Activated CD8-positive, alpha-beta T cell treated with anti-CD3 and anti-CD28 coated beads for 36 hours (primary cell): ENCODE measurements at places on chromosomes 3 and 15. TPM values are rescaled to one million over a fixed set of nuclear protein-coding genes. Genes with fewer than 3 reads are reported as not detected.

DNA sequence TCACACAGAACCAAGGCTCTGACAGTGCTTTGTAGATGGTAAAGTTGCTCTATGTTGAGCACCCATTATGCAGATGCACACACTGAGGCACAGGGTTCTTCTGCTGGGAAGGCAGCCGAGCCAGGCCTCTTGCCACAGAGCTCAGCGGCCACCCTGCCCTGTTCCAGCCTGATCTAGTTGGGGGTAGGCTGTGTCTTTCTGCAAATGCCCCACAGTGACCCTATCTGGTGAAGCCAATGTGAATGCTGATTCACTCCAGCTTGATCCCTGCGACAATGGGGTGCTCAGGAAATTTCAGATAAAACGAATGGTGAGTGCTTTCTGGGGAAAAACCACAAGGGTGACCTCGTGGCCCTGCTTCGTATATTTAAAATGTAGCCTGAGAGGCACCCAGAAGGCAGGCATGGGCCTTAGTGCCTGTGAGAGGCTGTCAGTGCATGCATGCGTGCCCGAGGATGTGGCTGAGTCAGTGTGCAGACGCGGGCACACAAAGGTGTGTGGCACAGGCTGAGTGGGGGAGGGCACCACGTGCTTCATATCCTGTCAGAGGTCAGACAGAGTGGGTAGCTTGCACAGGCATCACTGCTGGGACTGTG is 85.7 kb downstream of the ATP2B2 start:
- H3K27ac ChIP-seq = no peak overlapping the region
- peak; percentile 69 for DNase-seq
- H3K27me3 ChIP-seq = no peaks in the 10 kb centered on the region
- peaks cover 6% of the 10 kb centered on the region for H3K4me1 ChIP-seq
- no peaks in the 10 kb centered on the region for H3K36me3 ChIP-seq
- H3K4me3 ChIP-seq = no peak overlapping the region

The DUSP7 gene
- 19.6 TPM for total RNA-seq

- H3K4me1 ChIP-seq = no peaks in the 10 kb centered on the region
- H3K4me3 ChIP-seq = no peak overlapping the region
- no peak overlapping the region for H3K27ac ChIP-seq
- no peak for DNase-seq
- peaks cover 3% of the 10 kb centered on the region for H3K27me3 ChIP-seq
Measured at GRCh38 chr3:115834068-115834467, 210.8 kb downstream of the GAP43 start.

DNA sequence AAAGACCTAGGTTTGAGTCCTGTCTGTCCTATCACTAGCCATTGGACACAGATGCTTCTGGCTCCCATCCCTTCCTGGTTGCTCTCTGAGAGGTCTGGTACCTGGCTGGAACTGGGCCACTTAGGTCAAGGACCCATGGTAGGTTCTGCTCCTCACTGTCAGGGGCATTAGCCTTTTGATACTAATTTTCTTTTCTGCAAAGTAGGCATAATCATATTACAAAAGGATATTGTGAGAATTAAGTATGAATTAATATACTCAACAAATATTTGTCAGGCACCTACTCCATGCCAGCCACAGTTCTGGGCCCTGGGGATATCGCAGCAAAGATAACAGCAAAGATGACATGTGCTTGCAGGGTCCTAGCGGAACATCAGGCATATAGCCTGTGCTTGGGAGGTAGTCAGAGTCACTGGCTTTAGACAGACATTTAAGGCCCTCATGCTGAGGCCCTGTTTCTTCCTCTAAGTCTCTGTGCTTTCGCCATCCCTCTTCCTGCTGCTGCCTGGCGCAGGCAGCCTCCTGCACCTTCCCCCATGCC is 25.6 kb upstream of the LCTL start:
- H3K36me3 ChIP-seq = no peaks in the 10 kb centered on the region
- H3K4me1 ChIP-seq = no peaks in the 10 kb centered on the region
- no peak overlapping the region for H3K4me3 ChIP-seq
- H3K27me3 ChIP-seq = peaks cover 4% of the 10 kb centered on the region
- H3K27ac ChIP-seq = no peak overlapping the region
- DNase-seq = no peak

The GOLGA6L7 gene
- not detected for total RNA-seq

GRCh38 chr15:60651101-60651500 is 172.2 kb upstream of the ICE2 start:
- H3K36me3 ChIP-seq = no peaks in the 10 kb centered on the region
- H3K4me3 ChIP-seq = no peak overlapping the region
- no peaks in the 10 kb centered on the region for H3K27me3 ChIP-seq
- H3K4me1 ChIP-seq = peaks cover 35% of the 10 kb centered on the region

DNA sequence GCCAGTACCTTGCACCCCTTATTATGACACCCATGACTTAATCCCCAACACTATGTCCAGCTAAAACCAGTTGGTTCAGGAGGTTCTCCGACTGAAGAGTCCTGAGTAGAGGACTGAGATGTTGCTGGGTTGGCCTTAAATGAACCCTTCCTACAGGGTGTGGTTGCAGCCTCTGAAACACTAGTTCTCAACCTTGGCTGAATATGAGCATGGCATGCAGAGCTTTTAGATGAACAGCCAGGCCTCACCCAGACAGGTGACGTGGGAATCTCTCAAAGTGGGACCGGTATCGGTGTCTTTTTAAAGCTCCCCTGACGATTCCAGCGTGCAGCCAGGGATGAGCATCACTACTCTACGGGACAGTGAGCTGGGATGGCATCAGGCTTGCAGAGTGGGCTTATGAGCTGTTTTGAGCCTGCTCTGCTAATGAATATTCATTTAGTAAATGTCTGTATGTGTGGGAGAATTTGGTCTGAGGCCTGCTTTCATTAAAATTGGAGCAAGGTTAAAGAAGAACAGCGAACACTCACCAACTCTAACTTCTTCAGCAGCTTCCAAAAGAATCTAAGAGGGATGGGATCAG is 79.7 kb upstream of the PRICKLE2 start:
- peaks cover 2% of the 10 kb centered on the region for H3K27me3 ChIP-seq
- H3K27ac ChIP-seq = no peak overlapping the region
- no peaks in the 10 kb centered on the region for H3K36me3 ChIP-seq
- H3K4me1 ChIP-seq = no peaks in the 10 kb centered on the region
- no peak overlapping the region for H3K4me3 ChIP-seq
- no peak for DNase-seq

DNA sequence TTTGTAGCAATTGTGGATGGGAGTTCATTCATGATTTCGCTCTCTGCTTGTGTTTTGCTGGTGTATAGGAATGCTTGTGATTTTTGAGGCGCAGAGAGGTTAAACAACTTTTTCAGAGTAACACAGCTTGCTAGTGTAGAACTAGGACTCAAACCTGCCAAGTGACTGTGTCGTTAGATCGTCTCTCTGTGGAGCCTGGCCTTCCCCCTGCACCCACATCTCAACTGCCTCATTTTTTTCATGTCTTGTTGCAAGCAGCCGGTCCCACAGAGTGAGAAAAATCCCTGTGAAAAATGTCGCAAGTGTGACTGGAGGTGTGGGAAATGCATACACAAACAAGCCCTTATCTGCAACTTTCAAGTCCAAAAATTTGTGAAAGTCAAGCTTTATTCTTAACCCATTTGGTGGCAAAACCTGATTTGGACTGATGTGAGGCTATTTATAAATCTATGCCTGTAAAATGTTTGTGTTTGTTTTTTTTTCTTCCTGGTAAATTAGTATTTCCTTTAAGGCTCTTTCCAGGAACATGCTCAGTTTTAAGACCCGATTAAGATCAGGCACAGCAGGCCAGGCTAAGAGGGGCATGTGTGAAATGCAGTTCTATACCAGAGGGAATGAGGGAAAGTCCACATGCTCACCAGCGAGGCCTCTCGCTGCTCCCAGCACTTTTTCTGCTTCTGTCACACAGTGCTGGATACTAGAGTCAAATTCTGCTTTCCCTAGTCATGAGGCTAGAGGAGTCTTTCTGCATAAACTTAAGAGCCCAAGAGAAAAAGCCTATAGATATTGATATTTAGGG is 25.8 kb downstream of the ST6GAL1 start:
- H3K27ac ChIP-seq = no peak overlapping the region
- H3K27me3 ChIP-seq = no peaks in the 10 kb centered on the region
- peaks cover 31% of the 10 kb centered on the region for H3K36me3 ChIP-seq
- H3K4me1 ChIP-seq = peaks cover 63% of the 10 kb centered on the region

DNA sequence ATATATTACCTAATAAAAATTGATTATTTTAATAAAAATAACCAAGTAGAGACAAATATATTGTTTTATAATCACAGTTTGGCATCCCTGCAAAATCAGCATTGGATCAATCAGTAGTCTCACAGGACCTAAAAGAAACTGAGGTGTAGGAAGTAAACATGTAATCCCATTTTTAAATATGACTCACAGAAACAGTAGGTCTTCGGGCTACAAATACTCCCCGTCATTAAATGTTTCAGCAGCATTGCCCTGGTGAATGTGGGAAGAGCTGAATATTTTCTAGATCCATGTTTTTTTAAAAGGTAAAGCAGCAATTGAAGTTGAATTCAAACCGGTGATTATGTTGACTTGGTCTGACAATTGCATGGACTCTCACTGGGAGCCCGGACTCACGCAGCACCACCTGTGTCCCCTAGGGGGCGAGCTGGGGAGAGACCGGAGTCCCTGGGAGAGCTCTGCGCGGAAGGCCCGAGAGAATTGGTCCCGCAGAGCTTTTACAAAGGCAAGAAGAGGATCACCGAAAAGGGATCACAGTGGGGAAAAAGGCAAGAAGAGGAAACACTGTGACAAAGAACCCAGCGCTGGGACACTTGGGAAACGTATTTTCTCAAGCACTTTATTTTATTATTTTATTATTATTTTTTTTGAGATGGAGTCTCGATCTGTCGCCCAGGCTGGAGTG is 17.2 kb upstream of the USP3 start:
- H3K4me1 ChIP-seq = peaks cover 54% of the 10 kb centered on the region
- no peaks in the 10 kb centered on the region for H3K27me3 ChIP-seq
- peak overlapping the region; percentile 62 for H3K27ac ChIP-seq
- no peaks in the 10 kb centered on the region for H3K36me3 ChIP-seq

DNA sequence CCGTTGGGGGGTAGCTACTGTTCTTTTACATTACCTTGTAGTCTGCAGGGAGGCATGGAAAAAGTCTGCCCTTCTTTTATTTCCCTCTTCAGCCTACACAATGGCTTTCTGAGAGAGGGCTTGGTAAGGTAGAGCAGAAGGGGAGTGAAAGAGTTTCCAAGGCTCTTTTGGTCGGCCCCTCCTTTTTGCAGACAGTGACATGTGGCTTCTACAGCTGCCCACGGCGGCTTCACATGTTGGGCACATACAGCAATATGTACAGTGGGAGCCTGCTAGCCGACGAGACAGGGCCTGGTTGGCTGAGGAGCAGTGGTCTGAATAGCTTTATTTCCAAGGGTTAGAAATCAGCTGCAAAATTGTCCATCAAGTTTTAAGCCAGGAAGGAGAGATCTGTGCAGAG is 4.0 kb downstream of the INAFM2 start:
- no peak for DNase-seq
- H3K27ac ChIP-seq = no peak overlapping the region
- H3K27me3 ChIP-seq = no peaks in the 10 kb centered on the region
- H3K36me3 ChIP-seq = peaks cover 6% of the 10 kb centered on the region
- H3K4me1 ChIP-seq = peaks cover 21% of the 10 kb centered on the region
- H3K4me3 ChIP-seq = no peak overlapping the region

The BSN gene
- total RNA-seq = 0.09 TPM

DNA sequence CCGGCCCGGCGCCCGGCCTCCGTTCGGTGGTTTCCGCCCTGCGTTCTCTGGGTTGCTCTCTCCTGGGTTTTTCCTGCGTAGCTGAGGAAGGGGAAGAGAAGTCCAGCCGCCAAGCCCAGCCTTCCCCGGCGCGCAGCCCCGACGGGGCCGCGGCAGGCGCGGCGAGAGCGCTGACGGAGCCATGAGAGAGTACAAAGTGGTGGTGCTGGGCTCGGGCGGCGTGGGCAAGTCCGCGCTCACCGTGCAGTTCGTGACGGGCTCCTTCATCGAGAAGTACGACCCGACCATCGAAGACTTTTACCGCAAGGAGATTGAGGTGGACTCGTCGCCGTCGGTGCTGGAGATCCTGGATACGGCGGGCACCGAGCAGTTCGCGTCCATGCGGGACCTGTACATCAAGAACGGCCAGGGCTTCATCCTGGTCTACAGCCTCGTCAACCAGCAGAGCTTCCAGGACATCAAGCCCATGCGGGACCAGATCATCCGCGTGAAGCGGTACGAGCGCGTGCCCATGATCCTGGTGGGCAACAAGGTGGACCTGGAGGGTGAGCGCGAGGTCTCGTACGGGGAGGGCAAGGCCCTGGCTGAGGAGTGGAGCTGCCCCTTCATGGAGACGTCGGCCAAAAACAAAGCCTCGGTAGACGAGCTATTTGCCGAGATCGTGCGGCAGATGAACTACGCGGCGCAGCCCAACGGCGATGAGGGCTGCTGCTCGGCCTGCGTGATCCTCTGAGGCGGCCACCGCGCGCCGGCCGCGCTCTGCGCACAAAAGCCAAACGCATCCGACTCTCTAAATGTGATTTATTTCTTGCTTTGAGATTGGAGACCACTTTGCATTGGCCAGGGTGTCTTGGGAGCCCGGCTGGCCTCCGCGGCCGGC is 727 bp downstream of the RAP2B start:
- H3K4me1 ChIP-seq = peaks cover 42% of the 10 kb centered on the region
- H3K4me3 ChIP-seq = peak overlapping the region; percentile 98
- no peaks in the 10 kb centered on the region for H3K27me3 ChIP-seq
- peak; percentile 47 for DNase-seq

GRCh38 chr15:63911160-63911559 is 77.4 kb upstream of the HERC1 start:
- no peak overlapping the region for H3K27ac ChIP-seq
- H3K4me3 ChIP-seq = no peak overlapping the region
- peaks cover 10% of the 10 kb centered on the region for H3K4me1 ChIP-seq
- no peaks in the 10 kb centered on the region for H3K27me3 ChIP-seq
- H3K36me3 ChIP-seq = no peaks in the 10 kb centered on the region

The FBLN2 gene
- total RNA-seq = 13.7 TPM

- H3K27ac ChIP-seq = no peak overlapping the region
- H3K36me3 ChIP-seq = no peaks in the 10 kb centered on the region
- peaks cover 8% of the 10 kb centered on the region for H3K4me1 ChIP-seq
- peaks cover 30% of the 10 kb centered on the region for H3K27me3 ChIP-seq
- peak overlapping the region; percentile 58 for H3K4me3 ChIP-seq
Measured at GRCh38 chr15:99059010-99059981, 45.6 kb upstream of the SYNM start.

DNA sequence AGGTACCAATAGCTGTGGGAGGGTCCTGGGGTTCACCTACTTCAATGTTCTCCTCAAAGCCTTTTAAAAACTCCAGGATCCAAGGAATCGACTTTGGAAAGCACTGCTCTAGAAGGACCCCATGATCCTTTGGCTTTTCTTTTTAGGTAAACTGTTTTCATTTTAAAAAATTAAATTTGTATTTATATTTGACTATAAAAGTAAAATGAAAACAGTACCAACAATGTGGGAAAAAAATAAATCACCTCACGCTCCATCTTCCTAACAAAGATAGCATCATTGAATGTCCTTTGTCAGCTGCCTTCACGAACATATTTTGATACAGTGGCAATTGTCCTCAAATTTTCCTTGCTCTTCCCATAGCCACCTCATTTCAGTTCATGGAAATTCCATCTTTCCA is 127.5 kb downstream of the PLD1 start:
- H3K4me3 ChIP-seq = no peak overlapping the region
- no peak for DNase-seq
- H3K36me3 ChIP-seq = no peaks in the 10 kb centered on the region

- no peak overlapping the region for H3K4me3 ChIP-seq
- H3K36me3 ChIP-seq = no peaks in the 10 kb centered on the region
- no peak overlapping the region for H3K27ac ChIP-seq
- H3K4me1 ChIP-seq = peaks cover 4% of the 10 kb centered on the region
Measured at GRCh38 chr15:74240002-74240568, 4.0 kb downstream of the CCDC33 start.
